NCI-H2107 (cell line): ENCODE measurements at places on chromosomes 11 and 22.
A peak's percentile ranks its signal among the peaks of the same experiment; 100 is the strongest.

DNA sequence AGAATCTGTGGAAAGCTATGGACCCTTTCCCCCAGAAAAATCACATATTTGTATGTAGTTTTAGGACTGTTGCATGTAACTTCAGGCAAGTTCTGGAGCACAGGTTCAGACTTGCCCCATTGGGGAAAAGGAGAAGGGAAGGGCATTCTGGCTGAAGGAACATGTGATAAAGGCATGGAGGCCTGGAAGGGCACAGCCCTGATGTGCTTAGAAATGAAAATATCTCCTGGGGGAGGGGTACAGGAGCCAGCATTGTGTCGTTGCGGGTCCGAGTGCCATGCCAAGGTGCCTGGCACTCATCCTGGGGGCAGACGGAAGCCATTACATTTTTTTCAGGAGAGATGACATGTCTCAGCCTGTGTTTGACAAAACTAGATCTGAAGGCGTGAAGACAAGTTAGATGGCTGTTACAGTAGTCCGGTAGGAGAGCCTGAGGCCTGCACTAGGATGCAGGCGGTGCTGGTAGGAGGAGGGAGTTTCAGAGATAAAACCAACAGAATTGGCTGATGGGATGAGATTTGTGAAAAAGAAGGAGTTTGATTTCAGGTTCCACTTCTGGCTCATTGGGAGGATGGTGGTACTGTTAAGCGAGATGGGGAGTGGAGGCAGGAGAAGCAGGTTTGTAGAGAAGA, 96.9 kb downstream of the TEAD1 start:
- no peak for DNase-seq

- no peak for DNase-seq
These were observed 421.6 kb downstream of the TMEM135 start for GRCh38 chr11:87459351-87459750.

DNA sequence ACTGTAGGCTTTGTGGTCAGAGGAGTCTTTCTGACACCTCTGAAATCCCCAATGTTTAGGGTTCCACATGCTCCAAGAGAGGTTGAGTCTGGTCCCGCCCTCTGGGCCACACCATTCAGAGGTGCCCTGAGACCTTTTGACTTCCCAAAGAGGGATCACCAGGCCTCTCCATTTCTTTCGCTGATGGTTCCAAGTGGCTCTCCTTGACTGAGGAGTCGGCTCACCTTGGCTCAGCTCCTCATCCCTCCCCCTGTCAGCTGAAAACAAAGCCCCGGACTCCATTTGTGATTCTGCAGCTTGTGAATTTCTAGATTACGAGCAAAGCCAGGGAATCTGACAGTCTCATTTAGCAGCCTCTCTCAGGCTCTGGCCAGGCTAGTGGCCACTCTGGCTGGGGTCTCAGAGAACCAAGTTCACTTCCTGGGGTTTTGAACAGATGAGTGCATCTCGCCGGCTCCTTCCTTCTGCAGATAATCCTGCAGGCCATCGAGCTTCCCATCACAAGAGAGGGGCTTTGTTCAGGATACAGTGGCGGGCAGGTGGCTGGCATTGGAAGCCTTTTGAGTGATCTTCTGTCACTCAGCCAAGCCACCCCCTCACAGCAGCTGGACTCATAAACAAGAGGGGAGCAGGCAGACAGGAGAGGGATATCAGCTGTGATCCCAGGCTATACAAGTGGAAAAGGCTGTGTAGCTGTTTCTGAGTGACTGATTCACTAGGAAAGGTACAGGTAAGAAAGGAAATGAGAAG, 102.9 kb downstream of the TRIM29 start:
- peak; percentile 52 for DNase-seq

DNA sequence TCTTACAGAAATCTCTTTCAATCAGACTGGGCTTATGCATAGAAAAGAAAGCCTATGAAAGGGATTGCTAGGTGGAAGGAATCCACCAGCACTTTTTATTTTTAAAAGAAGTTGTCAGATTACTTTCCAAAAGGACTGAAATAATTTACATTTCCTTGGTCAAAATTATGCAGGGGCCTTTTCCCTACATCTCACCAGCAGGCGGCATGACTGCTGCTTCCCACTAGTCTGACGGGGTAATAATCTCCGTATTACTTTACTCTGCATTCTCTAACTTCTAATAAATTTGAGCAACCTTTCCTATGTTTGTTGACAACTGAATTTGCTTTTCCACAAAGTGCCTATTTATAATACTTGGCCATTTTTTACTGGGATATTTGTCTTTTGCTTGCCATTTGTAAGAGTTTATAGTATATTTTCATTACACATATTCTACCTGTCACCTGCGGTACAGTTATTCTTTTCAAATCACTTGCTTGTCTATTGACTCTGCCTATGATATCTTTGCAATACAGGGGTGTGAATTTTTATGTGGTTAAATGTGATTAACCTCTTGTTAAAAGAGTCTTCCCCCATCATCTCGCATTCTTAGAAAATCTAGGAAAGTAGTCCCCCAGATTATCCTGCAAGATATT, 51.9 kb upstream of the USP47 start:
- no peak for DNase-seq

GRCh38 chr11:129410395-129410960, 34.8 kb downstream of the BARX2 start:
- no peak for DNase-seq

DNA sequence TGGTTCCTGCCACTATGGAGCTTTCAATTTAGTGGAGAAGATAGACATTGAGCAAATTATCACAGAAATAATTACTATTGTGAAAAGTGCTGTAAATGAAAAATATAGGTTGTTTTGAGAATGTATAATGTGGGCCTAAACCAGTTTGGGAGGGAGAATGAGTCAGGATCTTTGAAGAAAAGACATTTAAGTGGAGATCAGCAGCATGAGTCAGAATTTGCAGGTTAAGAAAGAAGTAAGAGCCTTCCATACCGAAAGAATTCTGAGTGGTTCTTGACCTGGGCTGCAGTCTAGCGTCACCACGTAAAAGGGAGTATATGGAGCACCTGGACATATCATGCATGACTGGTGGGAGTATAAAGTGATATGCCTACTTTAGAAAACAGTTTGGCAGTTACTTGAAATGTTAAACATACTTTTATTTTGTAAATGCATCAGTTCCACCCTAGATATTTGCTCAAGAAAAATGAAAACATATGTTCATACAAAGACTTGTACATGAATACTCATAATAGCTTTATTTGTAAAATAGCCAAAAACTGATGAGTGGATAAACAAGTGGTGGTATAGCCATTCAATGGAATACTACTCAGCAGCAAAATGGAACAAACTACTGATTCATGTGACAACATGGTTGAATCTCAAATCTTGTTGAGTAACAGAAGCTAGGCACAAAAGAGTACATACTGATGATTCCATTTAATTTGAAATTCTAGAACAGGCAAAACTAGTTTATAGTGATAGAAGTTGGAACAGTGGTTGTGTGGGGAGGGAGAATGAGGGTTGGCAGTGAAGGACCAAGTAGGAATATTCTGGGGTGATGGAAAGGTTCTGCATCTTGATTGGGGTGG, 99.2 kb downstream of the STIM1 start:
- DNase-seq = no peak

DNA sequence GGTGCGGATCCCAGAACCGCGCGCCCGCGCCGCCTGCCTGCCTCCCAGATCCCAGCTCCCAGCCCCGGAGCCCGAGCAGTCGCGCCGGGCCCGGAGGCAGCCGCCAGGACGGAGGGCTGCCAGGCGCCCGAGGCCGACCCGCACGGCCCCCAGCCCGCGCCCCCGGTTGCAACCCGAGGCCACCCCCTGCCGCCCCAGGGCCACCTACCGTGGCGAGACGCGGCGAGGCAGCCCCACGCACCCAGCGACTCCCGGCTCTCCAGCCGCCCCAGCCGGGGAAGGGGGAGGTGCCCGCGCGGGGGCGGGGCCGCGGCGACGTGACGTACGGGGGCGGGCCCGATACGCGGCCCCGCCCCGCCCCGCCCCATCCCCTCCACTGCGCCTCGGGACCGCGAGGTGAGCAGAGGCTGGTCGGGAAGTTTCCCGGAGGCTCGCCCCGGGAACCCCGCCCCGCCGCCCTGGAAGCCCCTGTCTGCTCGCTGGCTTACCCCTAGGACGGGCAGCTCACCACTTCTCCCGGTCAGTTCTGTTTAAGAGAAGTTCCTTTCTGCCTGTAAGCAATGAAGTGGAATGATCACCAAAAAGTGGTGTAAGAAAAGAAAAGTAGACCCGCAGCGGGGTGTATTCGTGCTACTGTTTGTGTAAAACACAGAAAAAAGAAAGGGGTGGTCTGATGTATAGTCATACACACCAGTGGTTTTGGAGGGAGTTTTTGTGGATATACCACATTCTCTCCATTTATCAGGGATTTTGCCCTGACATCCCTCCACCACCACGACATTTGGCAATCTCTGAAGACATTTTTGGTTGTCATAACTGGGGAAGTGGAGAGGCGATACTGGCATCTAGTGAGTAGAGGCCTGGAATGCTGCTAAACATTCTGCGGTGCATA, at the start of gene TPST2:
Gene TPST2 (minus strand): TSS at position 288 of the 892 bp plus-strand sequence. CDS start 48,502 bp downstream, outside the sequence.
- DNase-seq = no peak

GRCh38 chr11:116787786-116788486, at the start of gene ZPR1:
TSS of gene ZPR1 (minus strand) at chr11:116788023. CDS start at chr11:116787990, 33 bp downstream.
- peak; percentile 44 for DNase-seq

DNA sequence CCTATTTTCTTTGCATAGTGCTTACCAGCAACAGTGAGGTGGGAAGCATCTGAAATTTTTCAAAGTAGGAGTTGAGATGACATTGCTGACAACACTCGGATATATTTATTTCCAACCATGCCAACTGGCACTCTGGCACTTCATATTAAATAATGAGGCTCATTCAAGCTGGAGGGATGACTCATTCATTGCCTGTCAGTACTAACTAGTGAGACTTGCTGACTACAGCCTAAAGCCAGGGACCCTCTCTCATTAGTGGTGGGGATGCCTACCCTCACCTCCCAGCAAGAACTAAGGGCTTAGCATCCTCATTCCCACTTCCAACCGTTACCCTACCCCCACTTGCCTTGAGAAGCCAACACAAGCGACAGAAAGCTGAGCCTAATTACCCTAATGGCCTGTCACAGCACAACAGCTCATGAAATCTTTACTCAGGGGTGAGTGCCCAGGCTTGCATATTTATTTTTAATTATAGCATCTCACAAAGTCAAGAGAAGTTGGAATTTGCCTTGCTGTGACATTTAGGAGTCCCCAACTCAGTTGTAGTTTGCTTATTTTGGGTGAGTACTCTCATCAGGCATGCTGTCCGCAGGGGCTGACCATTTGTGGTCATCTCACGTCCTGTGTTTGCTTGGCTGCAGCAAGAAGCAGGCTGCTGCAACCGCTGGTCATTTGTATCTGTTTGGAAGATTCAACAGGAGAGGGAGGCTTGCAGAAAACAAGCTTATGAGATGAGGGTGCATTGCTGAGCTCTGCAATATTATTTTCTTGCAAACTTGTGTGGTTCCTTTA, 181.6 kb upstream of the POU2AF2 start:
- no peak for DNase-seq

DNA sequence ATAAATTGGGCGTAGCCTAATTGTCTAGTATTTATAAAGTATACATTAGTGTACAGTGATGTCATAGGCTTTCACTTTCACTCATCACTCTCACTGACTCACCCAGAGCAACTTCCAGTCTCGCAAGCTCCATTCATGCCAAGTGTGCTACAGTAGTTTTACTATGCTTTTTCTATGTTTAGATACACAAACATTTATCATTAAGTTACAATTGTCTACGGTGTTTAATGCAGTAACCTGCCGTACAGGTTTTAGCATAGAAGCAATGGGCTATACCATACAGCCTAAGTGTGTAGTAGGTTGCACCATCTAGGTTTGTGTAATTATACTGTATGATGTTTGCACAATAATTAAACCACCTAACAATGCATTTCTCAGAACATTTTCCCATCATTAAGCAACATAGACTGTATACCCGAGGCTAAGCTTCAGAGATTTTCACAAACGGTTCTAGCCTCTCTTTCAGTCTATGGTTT, 17.5 kb downstream of the OR9G1 start:
- DNase-seq = no peak

- DNase-seq = no peak
These were observed 1.0 kb downstream of the PAX6 start for GRCh38 chr11:31809857-31810778.
